A172 (cell line): ENCODE measurements at places on chromosomes 6 and 20. TPM values are rescaled to one million over a fixed set of nuclear protein-coding genes. Genes with fewer than 3 reads are reported as not detected.
A peak's percentile ranks its signal among the peaks of the same experiment; 100 is the strongest.

PRPH2 gene
- not detected in 2 replicates for total RNA-seq

SMPDL3A gene
- 5.3 and 6.3 TPM in 2 replicates for total RNA-seq

PLEKHG1 gene
- total RNA-seq = 0.21 and 0.48 TPM in 2 replicates

C4B gene
- 0.62 and 2.5 TPM in 2 replicates for total RNA-seq

PTK6 gene
- total RNA-seq = 2.0 and 2.4 TPM in 2 replicates

BANF2 gene
- total RNA-seq = not detected in 2 replicates

GNMT gene
- total RNA-seq = 0.24 TPM in 1 of 2 replicates, not detected in the other

RAE1 gene
- total RNA-seq = 42.8 and 56.5 TPM in 2 replicates

SCRT2 gene
- total RNA-seq = not detected in 2 replicates

DUSP15 gene
- 2.4 and 2.5 TPM in 2 replicates for total RNA-seq

POFUT1 gene
- total RNA-seq = 59.5 and 60.8 TPM in 2 replicates

CLVS2 gene
- total RNA-seq = not detected in 2 replicates

ANKRD66 gene
- not detected in 2 replicates for total RNA-seq

UNC5CL gene
- total RNA-seq = 0.62 TPM in 1 of 2 replicates, not detected in the other

NKAIN2 gene
- total RNA-seq = not detected in 2 replicates

DNA sequence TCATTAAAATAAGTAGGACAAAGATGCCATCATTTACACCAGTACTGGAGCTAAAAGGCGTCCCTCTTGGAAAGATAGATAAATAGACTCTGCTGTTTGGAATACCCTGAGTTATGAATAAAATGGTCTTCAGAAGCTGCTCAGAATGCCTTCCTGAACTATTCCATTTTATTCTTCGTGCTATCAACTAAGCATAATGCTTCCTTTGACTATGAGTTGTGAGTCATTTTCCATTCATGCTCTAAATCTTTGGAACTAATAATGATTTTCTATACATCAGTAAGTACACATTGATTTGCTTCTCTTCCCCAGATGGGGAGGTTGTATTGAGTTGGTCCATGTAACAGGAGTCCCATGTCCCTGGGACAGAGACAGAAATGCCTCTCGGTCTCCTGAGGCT lies 98.3 kb upstream of the PDE7B start:
- DNase-seq = no peak

DNA sequence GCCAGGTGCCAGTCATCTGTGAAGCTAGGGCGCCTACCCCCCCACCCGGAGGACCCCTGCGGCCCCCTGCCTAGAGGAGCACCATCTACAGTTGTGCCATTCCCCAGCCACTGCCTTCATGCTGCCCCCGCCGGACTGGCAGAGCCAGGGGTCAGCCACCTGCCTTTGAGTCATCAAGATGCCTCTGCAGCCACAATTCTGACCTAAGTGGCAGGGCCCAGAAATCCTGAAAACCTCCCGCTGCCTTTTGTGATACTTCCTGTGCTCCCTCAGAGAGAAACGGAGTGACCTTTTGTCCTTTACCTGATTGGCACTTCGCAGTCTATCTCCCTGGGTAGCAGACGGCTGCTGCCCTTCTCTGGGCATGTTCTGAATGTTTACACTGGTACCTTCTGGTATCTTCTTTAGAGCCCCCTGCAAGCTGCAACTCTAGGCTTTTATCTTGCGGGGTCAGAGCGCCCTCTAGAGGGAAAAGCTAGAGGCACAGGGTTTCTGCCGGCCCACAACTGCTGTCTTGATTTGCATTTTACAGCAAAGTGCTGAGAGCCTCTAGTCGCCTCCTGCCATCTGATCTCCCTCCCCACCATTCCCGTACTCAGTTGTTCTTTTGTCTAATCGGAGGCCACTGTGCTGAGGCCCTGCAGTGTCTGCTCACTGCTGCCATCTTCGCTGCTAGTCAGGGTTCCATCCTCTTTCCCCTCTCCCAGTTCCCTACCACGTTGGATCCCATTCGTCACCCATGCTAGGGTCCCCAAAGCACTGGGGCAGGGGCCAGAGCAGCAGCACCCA lies 26.9 kb downstream of the SPATA2 start:
- DNase-seq = peak; percentile 97

DNA sequence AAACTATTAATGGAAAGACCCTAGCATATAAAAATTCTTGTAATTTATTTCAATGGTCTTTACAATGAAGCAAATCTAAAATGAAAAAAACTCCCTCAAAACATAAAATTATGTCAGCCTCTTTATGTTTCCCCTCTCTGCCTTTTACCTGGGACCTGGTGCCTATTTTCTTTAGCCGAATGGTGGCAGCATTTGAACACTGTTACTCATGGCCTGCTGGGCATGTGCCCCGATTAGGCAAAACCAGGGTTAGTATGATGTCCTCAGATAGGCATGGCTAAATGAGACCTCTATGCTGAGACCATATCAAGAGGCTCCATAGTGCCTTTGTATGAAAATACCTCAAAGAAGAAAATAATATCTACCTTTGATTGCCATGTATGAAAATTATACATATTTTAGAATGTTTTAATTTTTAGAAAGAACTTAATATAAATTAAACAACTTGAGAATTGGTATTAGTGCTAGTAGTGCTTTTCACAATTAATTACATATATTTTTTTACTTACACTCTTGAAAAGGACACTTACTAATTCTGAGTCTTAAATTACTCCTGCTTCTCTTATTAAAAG lies 22.5 kb upstream of the C6orf58 start:
- DNase-seq = peak; percentile 35

GRCh38 chr6:14126191-14126590 lies 8.6 kb downstream of the CD83 start:
- no peak for DNase-seq

DNA sequence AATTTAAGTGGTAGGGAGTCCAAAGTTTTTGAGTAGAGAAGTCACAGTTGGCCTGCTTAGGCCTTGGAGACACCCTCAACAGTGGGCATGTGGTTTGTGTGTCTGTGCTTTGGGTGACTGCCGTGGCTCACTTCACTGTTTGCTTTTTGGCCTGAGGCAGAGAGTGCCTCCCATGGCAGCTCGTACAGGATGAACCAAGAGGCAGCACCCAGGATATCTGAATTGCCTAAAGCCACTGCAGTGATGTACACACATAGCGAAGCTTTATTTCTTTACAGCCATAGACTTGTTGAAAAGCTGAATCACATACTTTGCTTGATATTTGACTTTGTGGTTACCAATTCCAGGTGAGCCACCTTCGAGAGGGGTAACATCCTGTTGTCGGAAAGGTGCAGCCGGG lies 21.6 kb downstream of the RREB1 start:
- no peak for DNase-seq

DNA sequence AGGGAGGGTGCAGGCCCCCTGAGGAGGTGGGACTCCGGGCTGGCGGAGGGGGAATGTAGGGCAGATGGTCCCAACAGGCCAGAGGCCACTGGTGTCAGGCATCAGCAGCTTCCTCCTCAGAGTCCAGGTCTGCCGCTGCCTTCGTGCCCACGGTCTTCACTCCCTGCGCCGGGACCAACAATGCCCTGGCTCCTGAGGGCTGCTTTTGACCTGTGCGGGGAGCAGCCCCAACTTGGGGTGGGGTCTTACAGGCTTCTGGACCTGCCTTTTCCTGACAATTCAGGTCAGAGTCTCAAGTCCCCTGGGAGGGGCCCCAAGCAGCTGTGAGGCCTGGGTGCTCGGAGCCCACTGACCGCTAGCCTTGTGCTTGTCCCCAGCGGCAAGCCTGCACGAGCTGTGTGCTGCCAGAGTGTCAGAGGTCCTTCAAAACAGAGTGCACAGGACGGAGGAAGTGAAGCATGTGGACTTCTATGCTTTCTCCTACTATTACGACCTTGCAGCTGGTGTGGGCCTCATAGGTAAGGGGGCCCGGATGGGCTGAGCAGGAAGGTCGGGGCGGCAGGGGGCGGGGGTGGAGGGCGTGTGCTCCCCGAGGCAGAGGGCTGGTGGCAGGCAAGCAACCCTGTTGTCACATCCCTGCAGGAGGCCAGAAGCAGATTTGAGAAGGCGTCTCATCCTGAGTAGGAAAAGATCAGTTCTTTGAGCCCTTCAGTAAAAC lies 25.3 kb upstream of the PYGB start:
- no peak for DNase-seq

- no peak for DNase-seq
Measured at GRCh38 chr6:145609521-145609920, 125.8 kb downstream of the EPM2A start.

DNA sequence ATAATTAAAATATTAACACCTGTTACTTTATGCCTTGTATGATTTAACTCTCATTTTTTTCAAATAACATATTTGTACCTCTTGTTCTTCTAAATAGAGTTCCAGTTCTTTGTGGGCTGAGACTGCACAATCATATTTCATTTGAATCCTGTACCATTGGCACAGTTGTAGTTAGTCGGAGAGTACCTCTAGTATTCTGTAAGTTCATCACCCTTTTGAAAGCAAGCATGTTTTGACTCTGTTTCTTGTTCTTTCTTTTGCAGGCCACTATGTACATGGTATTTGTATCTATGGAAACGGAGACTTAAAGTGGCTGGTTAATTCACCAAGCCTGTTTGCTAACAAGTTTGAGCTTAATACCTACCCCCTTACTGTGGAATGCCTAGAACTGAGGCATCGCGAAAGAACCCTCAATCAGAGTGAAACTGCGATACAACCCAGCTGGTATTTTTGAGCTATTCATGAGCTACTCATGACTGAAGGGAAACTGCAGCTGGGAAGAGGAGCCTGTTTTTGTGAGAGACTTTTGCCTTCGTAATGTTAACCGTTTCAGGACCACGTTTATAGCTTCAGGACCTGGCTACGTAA lies 68.2 kb downstream of the C6orf52 start:
- DNase-seq = no peak

DNA sequence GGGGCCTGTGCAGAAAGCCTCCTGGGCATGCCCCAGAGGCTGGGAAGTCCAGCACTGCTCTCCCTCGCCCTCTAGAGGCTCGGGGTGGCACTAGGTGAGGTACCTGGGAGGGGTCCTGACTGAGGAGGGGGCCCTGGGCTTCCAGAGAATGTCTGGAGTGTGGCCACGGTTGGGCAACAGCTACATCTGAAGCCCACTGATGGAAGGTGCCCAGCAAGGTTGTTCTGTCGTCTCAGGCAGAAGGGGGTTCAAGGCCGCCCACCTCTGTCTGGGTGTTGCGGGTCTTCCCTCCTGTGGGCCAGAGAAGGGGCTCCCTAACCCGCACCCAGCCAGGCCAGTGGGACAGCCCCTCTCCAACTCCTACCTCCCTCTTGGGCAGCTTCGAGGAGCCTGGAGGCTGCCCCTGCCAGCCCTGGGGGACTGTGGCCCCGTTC lies 11.4 kb upstream of the VEGFA start:
- no peak for DNase-seq

DNA sequence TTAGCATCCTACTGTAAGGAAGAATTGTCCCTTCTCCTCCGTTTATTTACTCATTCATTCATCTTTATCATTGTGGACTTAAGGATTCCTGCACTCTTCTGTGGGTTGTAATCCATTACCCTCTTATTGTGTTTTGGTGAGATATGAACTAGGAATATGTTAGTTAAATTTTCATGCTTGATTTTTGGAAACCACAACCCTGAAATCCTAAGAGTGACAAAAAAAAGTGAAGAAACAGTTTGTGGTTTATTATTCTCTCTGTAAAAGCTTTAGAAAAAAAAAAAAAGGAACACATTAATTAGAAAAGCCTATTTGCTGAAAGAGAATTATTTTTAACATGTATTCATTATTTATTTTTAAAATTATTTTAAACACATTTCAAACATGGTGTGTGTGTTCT lies 36.7 kb upstream of the INSM1 start:
- DNase-seq = no peak

- peak; percentile 60 for DNase-seq
Measured at GRCh38 chr6:123745895-123746294, 57.8 kb upstream of the NKAIN2 start.

DNA sequence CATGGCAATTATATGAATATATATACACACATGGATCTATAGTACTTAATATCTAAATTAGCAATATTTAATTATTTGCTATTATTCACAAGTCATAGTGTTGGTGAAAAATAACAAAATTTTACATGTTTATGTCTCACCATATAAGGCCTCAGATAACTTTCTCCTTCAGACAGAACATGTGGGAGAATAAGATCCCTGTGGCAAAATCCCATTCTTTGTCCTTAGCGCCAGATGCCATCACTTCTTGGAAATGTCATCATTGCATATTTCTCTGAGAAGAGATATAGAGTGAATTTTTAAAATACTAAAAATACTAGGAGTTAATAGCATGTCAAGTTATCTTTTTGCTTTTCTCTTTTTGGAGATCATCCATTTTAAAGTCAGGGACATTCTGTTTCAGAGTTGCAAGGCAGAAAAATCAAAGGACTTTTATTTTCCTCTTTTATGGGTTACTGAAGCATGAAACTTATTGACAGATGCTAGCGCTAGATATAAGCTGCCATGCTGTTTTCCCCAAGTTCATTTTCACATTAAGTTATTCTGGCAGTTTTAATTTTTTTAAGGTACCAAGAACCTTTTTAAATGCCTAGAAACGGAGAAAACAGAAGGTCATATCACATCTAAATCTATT lies 30.4 kb upstream of the STXBP5 start:
- no peak for DNase-seq

DNA sequence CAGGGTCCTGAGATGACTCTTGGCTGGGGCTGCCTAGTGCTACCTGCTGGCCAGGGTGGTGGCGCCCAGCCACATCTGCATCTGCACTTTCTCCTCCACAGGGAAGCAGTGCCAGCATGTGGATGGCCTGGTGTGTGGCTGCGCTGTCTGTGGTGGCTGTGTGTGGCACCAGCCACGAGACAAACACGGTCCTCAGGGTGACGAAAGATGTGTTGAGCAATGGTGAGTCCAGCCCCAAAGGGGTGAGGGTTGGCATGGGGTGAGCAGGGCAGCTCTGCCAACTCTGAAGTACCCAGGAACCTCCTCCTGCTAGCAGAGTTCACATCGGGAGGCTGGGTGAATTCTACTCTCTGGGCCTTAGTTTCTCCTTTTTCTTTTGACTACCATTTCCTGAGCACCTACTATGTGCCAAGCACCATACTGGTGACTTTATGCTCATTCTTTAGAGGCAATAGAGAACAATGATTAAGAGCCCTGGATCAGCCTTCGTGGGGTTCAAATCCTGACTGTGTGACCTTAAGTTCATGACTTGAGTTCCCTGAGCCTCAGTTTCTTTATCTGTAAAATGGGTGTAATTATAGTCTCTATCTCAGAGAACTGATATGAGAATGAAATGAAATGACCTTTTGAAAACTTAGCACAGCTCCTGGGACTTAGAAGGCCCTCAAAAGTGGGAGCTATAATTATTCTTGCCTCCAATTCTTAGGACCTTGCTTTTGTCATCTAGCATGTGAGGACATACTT lies 2.1 kb downstream of the BPIFB4 start:
- no peak for DNase-seq

- DNase-seq = no peak
Measured at GRCh38 chr20:44754554-44754953, 8.9 kb downstream of the KCNK15 start.

GRCh38 chr6:170272341-170273065 lies 18.4 kb downstream of the DLL1 start:
- DNase-seq = no peak

DNA sequence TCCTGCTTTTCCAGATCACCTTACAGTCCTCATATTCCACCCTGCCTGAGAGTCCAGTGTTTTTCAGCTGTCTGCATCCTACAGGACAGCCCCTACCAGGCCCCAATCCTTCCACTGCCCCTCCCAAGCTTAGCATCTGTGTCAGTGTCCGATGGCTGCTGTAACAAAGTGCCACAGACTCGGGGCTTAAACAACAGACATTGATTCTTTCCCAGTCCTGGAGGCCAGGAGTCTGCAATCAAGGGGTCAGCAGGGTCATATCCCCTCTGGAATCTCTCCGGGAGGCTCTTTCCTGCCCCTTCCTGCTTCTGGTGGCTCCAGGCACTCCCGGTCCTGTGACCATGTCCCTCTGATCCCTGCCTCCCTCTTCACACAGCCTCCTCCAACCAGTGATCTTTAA lies 396.6 kb upstream of the MAP3K7 start:
- DNase-seq = no peak

GRCh38 chr6:131368198-131368911 lies 204.7 kb upstream of the ARG1 start:
- no peak for DNase-seq

- DNase-seq = no peak
Measured at GRCh38 chr20:56257604-56258003, 9.1 kb downstream of the MC3R start.
